ENCODE measurements at places on chromosomes 11 and 22.

DNA sequence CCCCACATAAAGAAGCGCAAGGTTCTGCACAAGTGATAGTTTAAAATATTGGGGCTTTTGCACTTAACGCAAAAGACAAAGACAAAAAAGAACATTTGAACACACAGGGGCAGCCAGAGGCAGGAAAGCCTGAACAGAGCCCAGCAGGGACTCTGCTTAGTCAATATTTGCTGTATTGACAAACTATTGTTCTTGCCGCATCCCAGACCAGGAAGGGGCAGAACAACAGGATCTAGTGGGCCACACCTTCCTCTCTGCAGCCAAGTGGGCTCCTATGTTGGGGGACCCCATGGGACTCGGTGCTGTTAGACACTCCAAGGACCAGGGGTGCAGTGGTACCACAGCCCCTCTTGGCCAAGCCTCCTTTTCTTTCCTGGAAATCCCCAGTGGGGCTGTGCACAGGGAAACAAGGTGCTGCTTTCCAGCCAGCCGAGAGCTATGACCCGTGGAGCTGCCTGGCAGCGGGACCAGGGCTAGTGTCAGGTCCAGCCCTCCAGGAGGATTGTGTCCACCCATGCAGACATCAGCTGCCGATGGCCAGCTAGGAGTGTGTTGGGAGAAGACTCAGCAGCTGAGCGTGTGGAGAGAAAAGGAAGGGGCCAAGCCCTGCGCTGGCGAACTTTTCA is 43.3 kb upstream of the ANO1 start:
- DNase-seq: no peak

DNA sequence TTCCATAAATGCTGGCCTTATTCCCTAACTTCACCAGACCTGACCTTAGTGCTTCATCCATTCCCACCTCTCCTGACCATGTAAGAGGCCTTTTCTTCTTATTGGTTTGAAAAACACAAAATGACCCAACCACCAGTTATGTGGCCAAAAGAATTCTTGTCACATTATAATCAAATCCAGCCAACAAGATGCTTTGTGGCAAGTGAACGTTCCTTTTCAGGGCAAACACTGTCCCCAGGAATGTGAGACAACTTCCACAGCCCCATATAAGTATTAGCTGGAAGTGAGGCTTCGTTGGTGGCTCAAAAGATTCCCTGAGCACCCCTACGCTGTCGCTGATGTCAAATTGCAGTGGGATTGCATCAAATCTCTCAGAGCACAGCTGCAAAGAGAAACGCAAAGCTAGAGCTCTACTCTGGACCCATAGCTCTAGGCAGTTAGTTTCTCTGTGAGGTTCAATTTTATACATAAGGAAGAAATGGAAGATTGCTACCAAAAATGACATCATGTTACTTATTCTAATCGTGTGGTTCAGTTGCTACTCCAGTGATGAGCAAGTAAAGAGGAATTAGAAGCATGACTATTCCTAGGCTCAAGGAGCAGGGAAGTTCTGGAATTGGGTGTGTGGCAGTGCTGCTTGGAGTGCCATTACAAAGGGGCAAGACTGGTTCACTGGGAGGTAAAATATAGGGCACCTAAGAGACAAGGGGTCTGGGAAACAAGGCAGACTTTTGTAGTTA is 26.1 kb downstream of the GLYATL1 start:
- no peak for DNase-seq

GRCh38 chr22:21928048-21928447 is 24.6 kb downstream of the PPM1F start:
- no peak for DNase-seq

DNA sequence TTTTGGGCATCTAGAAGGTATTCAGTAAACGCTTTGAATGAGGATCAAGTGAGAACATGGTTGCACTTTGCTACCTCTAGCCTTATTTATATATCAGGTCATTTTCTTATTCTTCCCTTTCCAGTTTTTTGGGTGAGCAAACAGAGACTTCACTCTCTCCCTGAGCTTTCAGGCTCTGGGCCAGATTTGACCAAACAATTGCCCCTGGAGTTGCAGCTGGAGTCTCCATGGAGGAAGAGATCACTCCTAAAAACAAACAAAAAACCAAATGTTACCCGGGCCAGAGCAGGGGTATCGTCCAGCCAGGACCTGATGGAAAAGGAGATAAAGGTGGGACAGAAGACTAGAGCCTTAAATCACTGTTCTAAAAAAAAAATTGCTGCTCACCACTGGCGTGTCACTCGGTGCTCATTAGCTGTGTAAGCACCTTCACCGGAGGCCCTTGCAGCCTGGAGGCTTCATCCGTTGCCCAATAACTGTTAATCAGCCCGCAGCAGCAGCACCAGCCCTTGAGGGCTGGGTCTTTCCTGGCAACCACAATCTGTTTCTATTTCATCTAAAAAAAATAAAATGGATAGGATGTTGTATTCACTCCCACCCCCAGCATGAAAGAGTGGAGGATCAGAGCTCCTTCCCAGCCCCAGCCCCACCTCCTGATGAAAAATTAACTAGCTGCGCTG is 125.0 kb downstream of the PKNOX2 start:
- DNase-seq: no peak

GRCh38 chr11:59206635-59207034 is 6.1 kb downstream of the MPEG1 start:
- peak; percentile 26 for DNase-seq

DNA sequence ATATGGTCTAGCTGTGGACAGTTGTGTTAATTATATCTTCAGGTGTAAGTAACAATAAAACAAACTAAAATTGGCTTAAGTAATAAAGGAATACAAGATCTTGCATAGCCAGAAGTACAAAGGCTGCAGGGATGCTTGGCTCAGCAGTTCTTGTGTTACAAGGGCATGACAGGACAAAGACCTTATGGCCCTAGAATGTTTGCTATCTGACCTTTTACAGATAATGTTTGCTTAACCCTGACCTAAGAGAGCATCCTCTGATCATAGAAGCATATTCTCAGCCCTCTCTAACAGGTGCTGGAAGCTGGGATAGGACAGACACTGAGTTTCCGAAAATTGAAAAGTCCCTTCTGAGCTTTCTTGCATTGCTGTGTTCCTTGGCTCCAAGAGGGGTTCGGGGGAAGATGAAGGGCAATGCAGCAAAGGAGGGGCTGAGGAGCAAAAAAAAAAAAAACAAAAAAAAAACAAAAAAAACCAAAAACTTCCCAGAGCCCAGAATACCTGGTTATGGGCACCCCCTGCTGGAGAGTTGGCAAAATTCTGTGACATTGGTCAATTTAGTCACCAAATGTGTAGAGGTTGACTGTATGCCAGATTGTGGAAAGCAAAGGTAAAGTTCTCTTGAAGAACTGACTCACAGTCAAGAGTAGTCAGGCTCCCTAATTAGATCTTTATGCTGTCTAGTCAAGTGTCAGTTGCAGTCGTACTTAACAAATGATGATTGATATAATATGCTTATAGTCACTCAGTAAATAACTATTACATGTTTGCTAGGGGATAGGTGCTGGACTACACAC is 10.4 kb upstream of the HIKESHI start:
- peak; percentile 60 for DNase-seq

DNA sequence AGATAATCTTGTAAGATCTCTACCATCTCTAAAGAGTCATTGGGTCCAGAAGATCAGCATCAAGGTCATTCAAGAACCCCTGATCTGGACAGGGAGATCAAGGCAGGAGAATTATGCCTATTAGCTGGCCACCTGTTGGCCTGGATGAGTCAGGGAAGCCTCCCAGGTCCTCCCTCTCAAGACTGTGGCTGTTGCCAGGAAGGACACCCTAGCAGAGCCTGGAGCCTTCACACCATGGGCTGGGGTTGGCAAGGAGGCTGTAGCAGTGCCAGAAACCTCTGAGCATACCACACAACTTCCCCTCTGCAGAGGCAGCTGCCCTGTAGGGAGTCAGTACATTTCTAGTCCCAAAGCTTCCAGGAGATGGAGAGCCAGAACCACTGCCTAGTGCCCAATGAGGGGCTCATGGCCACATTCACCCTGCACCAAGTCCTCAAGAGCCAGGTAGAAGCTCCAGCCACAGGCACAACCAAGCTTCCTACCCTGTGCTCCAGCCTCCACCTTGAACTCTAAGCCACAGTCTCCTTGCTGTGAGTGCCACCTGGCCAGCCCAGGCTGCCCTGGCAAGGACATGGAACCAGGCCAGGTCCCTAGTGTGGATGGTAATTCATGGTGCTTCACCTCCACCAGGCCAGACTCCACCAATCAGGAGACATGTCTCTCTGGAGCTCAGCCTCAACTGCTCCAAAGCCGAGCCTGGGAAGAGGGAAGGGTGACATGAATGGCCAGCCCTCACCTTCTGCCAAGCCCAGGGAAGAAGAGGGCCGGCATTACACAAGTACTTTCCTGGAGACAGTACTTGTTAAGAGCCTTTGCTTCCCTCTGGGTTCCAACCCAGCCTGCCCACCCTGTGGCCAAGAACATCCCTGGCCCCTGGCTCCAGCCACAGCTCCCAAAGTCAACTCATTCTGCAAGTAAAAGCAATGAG is 124.3 kb downstream of the BUD13 start:
- DNase-seq: no peak

- DNase-seq: peak; percentile 89
Measured at GRCh38 chr22:45009606-45010531, at the start of gene PHF21B. TSS of gene PHF21B (minus strand) at chr22:45010005. CDS start at chr22:45009549, 456 bp downstream.

DNA sequence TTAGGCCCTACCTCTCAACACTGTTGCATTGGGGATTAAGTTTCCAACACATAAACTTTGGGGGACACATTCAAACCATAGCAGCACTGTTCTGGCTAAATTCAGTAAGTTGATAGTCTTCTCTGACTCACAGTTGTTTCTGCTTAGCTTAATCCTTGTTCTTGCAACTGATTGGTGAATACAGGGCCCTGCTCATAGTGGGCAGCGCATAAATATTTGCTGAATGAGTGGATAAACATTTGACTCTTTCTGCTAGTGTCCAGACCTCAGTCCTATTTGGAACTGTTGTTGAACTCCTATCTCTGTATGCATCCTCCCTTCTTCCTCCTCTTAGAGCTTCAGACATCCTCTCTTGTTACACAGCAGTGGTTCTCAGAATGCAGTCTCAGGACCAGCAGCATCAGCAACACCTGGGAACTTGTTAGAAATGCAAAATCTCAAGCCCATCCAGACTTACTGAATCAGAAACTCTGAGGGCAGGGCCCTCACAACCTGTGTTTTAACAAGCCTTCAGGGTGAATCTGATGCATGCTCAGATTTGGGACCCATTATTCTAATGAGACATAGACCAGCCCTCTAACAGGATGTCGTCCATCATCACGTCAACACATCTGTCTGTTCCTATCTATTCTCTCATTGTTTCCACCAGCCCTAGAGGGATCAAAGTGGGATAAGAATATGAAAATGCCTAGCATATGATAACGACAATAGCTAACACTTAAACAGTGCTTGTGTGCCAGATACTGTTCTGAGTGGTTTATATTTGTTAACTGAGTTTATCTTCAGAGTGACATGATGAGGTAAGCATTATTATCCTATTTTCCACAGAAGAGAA is 22.3 kb downstream of the SPON1 start:
- DNase-seq: no peak

- DNase-seq: no peak
Measured at GRCh38 chr11:134359646-134360045, 27.9 kb downstream of the GLB1L2 start.

DNA sequence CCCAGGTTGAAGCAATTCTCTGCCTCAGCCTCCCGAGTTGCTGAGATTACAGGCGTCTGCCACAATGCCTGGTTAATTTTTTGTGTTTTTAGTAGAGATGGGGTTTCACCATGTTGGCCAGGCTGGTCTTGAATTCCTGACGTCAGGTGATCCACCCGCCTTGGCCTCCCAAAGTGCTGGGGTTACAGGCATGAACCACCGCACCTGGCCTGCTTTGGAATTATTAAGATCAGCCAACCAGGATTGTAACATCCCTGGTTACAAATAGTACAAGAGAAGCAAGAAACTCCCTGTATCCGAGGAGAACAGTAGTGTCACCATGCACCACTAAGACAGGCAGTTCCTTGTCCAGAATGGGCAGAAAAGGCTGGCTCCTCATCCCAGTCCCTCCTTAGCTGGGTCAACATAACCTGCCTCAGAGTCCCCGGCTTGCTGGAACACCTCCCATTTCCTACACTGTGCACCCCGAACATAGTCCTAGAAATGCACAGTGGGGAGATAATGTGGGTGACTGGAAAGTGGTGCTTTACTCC is 77.2 kb upstream of the INCENP start:
- DNase-seq: no peak

- peak; percentile 93 for DNase-seq
Measured at GRCh38 chr11:118401151-118401879, at the start of gene ATP5MG. TSS of gene ATP5MG (plus strand) at chr11:118401606. CDS start at chr11:118401666, 60 bp downstream.

GRCh38 chr22:24389680-24390079 is 37.7 kb upstream of the ADORA2A start:
- no peak for DNase-seq

- no peak for DNase-seq
Measured at GRCh38 chr11:94175535-94175934, 46.9 kb downstream of the PANX1 start.

GRCh38 chr11:82810326-82810725 is 76.7 kb upstream of the FAM181B start:
- no peak for DNase-seq

GRCh38 chr11:81942646-81943045 is 791.0 kb downstream of the FAM181B start:
- no peak for DNase-seq

GRCh38 chr11:30710221-30710620 is 124.1 kb upstream of the MPPED2 start:
- no peak for DNase-seq

GRCh38 chr11:127925475-127925874 is 661.9 kb downstream of the ETS1 start:
- DNase-seq: no peak

DNA sequence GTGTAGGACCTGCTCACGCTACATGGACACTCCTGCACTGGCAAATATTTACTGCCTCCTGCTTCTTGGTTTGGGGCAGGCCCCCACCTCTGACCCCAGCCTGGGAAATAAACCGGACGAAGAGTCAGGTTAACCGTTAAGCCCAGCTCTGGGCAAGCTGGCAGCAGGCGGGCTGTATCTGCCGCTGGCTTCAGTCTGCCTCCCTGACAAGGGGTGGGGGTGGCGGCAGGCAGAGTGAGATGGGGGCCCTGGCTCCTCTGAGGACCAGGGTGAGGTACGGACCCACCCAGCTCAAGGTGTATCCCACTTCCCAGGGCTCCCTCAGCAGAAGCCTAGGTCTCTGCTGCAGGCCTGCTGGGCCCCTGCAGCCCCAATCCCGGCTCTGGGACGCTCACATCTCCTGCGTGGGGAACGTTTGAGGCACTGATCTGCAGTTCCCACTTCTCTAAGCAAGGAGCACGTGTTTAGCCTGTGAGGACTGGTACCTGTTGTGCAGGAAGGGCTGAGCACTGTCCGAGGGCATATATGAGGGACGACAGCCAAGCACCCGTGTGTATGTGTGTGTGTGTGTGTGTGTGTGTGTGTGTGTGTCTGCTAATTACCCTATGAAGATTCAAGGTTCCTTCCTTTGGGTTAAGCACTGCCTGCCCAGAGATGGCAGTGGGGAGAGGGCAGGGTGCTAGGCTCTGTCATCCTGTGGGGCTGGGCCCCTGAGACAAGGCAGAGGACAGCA is 1.1 kb upstream of the LRRC75B start:
- no peak for DNase-seq

GRCh38 chr22:27296091-27296675 is 505.4 kb downstream of the MN1 start:
- no peak for DNase-seq
